ENCODE measurements at places on chromosomes 6 and 20.

GRCh38 chr20:10637563-10637962, 36.2 kb downstream of the JAG1 start:
- DNase-seq = no peak

DNA sequence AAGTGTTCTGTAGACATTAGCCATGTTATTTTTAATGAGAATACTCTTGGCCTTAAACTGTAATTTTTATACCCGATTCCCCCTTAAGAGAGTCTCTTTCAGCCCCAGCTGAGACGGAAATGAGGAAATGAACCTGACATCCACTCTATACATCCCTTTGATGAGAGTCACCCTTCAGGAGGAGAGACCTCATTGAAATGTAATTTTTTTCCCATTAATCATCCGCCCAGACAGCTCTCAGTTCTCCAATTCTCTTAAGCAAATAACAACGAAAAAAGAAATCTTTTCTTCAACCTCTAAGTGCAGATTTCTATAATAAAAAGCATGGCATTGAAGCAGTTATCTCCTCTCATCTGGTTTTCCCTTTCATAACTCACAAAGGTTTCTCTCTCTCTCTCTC, 243.8 kb upstream of the PMEPA1 start:
- DNase-seq = no peak

- peak; percentile 31 for DNase-seq
Observed at GRCh38 chr20:14986026-14986655, 648.7 kb upstream of the FLRT3 start.

GRCh38 chr20:45781391-45781931, 10.2 kb downstream of the WFDC3 start:
- peak; percentile 38 for DNase-seq

DNA sequence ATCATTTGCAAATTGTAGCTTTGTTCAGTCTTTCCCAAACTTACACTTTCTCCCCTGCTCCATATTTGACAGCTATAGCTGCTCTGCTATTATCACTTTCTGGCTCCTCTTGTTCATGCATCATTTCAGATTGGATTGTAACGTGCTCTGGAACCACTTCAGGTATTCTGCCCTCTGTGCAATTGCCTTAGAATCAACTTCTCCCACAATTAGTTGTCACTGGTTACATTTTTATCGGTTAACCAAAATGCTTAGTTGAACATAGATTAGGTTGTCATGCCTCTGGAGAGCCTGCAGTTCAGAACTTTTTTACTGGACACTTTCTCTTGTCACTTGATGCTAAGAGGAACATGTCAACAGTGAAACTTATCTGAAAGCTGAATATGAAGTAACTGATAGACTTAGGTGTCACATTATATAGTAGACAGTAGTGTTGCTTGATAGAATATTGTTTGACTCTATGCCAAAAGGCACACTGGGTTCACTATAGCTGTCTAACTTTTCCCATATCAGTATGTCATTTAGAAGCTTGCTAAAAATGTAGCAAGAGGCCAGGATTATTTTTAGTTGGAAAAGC, 127.7 kb upstream of the PTPRK start:
- DNase-seq = no peak

GRCh38 chr20:13139459-13140150, 81.5 kb upstream of the ISM1 start:
- no peak for DNase-seq
